ENCODE measurements at places on chromosomes 6 and 20.
A peak's percentile ranks its signal among the peaks of the same experiment; 100 is the strongest.

DNA sequence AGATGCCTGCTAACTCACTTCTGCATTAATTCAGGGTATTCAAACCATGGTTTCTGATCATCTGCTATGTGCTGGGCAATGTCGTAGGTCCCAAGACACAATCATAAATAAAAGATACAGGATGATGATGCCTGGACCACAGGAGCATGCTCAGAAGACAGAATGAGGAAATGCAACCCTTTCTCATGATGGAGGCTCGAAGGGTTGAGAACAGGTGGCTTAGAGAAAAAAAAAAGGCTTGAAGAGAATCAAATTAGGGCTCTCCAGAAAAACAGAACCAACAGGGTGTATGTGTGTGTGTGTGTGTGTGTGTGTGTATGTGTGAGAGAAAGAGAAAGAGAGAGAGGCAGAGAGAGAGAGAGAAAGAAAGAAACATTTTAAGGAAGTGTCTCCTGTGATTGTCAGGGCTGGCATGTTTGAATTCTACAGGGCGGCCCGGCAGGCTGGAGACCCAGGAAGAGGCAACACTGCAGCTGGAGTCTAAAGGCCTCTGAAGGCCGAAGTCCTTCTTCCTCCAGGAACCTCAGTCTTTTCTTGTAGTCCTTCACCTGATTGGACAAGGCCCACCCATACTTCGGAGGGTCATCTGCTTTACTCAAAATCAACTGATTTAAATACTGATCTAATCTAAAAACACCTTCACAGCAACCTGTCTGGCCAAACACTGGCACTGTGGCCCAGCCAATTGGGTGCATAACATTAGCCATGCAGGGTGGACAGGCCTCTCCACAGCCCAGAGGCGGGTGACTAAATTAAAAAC lies 143.8 kb downstream of the ERMARD start:
- DNase-seq, result no peak

GRCh38 chr20:53100476-53100911 lies 128.3 kb downstream of the TSHZ2 start:
- DNase-seq, result no peak

DNA sequence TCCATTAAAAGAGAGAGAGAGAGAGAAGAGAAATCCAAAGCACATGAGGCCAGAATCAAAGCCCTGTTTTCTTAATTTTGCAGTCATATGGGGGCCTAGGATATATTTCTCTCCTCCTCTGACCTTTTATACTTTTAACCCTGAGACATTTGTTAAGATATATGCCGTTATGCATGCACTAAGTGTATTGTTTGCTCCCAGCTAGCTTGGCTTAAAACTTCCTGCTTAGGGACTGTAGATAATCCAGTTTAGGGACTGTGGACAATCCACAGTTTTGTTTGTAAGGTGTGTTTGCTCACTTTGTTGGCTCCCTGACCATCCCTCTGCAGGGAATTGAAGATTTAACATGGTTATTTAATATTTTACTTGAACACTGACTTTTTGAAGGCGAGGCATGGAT lies 166.3 kb upstream of the TSHZ2 start:
- DNase-seq, result no peak

- no peak for DNase-seq
Observed at GRCh38 chr20:35912881-35913280, 41.4 kb downstream of the SCAND1 start.

GRCh38 chr6:110491644-110492317 lies 15.4 kb upstream of the SLC22A16 start:
- no peak for DNase-seq

DNA sequence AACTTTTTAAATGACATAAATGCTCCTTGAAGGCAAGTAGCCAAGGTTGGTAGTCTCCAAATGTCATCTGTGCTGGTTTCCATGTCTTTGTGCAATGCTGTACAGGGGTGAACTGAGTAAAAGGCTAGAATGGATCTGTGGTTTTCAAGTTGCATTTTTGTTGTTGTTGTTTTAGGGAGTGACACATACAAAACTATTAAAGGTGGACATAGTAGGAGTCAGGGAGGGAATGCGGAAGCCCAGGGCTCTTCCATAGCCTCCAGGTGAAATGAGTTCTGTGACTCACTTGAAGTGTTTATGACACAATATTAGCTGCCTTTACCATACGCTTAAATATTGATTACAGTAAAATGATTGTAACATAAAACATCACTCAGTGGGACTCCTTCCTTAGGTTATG lies 22.5 kb upstream of the QKI start:
- no peak for DNase-seq

DNA sequence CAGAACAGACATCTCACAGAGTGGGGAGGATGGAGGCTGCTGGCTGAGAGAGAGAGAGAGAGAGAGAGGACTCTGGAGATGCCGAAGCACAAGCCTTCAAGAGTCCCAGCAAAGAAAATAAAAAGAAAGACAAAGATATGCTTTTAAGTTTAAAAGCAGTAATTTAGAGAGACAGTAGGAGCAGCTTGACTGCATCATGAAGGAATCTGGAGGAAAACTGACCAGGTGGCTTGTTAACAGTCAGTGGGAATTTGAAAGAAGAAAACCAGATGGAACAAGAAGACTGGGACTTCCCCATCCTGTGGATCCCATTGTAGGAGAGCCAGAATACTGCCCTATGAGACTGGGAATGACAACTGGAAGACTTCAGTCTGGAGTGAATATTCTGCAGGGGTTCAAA lies 46.3 kb upstream of the PLN start:
- DNase-seq, result no peak

DNA sequence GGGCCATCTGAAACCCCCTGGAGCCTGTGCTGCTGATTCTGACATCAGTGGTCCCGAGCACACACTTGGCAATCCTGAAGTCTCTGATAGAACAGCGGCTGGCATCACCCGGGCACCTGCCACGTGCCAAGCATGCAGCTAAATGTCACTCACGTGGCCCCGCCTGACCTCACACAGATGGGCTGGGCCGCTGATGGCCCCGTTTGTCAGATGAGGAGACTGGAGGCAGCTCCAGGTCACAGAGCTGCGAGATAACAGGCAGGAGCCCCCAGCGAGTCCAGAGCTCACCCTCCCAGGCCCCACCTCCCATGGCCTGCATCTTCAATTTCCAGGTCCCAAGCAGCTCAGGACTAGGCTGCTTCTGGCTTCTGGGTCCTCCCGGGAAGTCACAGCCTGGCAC lies 67.2 kb downstream of the YTHDF1 start:
- no peak for DNase-seq

DNA sequence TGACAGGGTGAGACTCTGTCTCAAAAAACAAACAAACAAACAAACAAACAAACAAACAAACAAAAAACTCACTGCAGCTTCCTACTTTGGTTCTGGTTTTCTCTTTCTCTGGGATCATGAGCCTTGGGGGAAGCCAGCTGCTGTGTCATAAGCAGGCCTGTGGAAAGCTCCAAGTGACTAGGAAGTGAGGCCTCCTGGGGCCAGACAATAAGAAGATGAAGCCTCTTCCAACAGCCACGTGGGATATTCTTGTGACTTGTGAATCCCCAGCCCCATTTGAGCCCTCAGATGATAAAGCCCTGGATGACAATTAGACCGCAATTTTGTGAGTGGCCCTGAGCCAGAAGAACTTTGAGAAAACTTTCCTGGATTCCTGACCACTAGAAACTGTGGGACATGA lies 11.4 kb downstream of the HLA-A start:
- no peak for DNase-seq

GRCh38 chr20:25223179-25223661 lies 24.7 kb upstream of the PYGB start:
- DNase-seq, result peak; percentile 58

DNA sequence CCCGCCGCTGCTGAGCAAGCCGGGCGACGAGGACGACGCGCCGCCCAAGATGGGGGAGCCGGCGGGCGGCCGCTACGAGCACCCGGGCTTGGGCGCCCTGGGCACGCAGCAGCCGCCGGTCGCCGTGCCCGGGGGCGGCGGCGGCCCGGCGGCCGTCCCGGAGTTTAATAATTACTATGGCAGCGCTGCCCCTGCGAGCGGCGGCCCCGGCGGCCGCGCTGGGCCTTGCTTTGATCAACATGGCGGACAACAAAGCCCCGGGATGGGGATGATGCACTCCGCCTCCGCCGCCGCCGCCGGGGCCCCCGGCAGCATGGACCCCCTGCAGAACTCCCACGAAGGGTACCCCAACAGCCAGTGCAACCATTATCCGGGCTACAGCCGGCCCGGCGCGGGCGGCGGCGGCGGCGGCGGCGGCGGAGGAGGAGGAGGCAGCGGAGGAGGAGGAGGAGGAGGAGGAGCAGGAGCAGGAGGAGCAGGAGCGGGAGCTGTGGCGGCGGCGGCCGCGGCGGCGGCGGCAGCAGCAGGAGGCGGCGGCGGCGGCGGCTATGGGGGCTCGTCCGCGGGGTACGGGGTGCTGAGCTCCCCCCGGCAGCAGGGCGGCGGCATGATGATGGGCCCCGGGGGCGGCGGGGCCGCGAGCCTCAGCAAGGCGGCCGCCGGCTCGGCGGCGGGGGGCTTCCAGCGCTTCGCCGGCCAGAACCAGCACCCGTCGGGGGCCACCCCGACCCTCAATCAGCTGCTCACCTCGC lies 1.5 kb downstream of the ARID1B start:
- no peak for DNase-seq

- DNase-seq, result no peak
Observed at GRCh38 chr20:17655865-17656479, 26.1 kb downstream of the RRBP1 start.
